ENCODE measurements at places on chromosomes 6 and 20. TPM values are rescaled to one million over a fixed set of nuclear protein-coding genes. Genes with fewer than 3 reads are reported as not detected.

Gene LY6G5C
- total RNA-seq = 2.0 TPM

Gene LAMA5
- 4.3 TPM for total RNA-seq

Gene RPS6KA2
- total RNA-seq = 4.5 TPM

Gene MMS22L
- total RNA-seq = 11.7 TPM

Gene HMGCLL1
- total RNA-seq = not detected

Gene DUSP22
- 56.6 TPM for total RNA-seq

GRCh38 chr6:13478525-13478966, 8.9 kb downstream of the GFOD1 start:
- no peak for DNase-seq

GRCh38 chr20:21286775-21287174, 16.4 kb upstream of the XRN2 start:
- DNase-seq = no peak

GRCh38 chr6:55100686-55101085, 73.6 kb upstream of the HCRTR2 start:
- no peak for DNase-seq

DNA sequence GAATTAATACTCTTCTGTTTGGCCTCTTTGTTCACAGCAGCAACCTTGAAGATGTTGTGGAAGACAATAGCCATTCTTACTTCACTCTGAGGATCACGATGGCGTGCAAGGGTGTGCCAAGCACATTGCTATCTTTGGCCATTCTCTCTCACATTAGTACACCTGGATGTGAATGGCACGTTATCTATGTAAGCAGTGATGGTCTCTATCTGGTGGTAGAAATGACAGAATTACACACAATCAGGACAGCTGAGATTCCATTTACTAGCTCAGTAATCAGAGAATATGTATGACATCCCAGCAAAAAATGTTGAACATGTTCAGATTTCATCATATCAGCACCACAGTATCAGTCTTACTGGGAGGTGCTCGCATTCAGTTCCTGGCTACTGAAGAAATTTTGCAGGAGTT, 116.2 kb downstream of the LCA5 start:
- DNase-seq = no peak

GRCh38 chr20:17421493-17421892, 109.7 kb downstream of the BFSP1 start:
- DNase-seq = no peak

GRCh38 chr6:15790116-15790515, 127.3 kb upstream of the DTNBP1 start:
- no peak for DNase-seq

- DNase-seq = no peak
Observed at GRCh38 chr6:30875244-30876038, 8.9 kb upstream of the DDR1 start.

GRCh38 chr6:80938131-80938530, 814.4 kb downstream of the TENT5A start:
- no peak for DNase-seq

GRCh38 chr6:150328744-150329405, 39.9 kb upstream of the IYD start:
- no peak for DNase-seq

Data from natural killer cell (primary cell).